Epithelial cell of proximal tubule (primary cell): ENCODE measurements at places on chromosomes 13 and 19. TPM values are rescaled to one million over a fixed set of nuclear protein-coding genes. Genes with fewer than 3 reads are reported as not detected.

Gene TDRD12
- total RNA-seq, result 0.29 TPM in 1 of 2 replicates, not detected in the other

Gene ZNF541
- not detected in 2 replicates for total RNA-seq

Gene SHISA7
- total RNA-seq, result 0.17 TPM in 1 of 2 replicates, not detected in the other

Gene ZNF415
- 2.2 and 3.1 TPM in 2 replicates for total RNA-seq

Gene CBARP
- total RNA-seq, result 6.8 and 9.7 TPM in 2 replicates

Gene ZNF358
- 29.5 and 80.8 TPM in 2 replicates for total RNA-seq

Gene DMKN
- total RNA-seq, result 195 and 200 TPM in 2 replicates

Gene LPAR2
- total RNA-seq, result 17.1 and 34.1 TPM in 2 replicates

- no peak for DNase-seq
Observed at GRCh38 chr19:19399733-19400433, 5.6 kb upstream of the GATAD2A start.

- DNase-seq, result no peak
Observed at GRCh38 chr19:662207-662961, 630 bp downstream of the RNF126 start.

GRCh38 chr13:59000770-59001169, 1163.0 kb downstream of the DIAPH3 start:
- DNase-seq, result no peak

DNA sequence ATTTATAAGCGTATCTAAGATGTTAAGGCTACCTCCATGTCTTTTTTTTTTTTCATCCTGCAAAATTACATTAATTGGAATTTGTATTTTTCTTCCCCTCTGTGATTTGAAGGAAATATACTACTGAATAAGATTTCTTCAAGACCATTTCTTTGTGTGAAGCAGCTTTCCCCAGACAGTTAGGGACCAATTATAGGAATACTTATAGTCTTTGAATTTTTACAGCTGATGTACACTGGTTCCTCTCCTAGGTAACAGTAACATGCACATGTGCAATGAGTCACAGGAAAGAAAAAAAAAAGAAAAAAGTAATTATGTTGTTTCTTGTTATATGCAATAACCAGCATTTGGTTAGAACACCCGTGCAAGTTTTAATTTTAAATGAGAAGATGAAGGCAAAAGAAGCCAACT, 82.0 kb downstream of the PCDH9 start:
- DNase-seq, result no peak

- DNase-seq, result peak; percentile 99
Observed at GRCh38 chr13:109256866-109257760, 529.3 kb downstream of the IRS2 start.

DNA sequence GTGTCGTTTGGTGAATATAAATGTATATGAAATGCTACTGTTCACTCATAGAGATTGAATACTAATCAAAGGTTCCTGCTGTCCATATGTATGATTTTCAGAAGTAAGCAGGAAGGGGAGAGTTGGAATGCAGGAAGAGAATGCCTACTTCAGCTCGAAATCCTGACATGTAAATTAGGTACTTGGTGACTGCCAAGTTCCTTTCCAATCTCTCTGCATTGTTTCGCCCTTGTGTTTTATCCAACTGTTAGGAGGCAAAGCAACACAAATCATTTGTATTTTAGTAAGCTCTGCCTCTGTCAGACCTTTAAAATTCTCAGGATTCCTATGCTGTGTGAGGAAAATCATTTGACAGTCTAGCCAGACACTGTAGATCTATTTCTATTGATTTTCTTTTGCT, 9.0 kb downstream of the STARD13 start:
- DNase-seq, result no peak

GRCh38 chr13:93899981-93900380, 579.5 kb downstream of the DCT start:
- no peak for DNase-seq

- no peak for DNase-seq
Observed at GRCh38 chr19:55259540-55260210, 858 bp upstream of the PPP6R1 start.

DNA sequence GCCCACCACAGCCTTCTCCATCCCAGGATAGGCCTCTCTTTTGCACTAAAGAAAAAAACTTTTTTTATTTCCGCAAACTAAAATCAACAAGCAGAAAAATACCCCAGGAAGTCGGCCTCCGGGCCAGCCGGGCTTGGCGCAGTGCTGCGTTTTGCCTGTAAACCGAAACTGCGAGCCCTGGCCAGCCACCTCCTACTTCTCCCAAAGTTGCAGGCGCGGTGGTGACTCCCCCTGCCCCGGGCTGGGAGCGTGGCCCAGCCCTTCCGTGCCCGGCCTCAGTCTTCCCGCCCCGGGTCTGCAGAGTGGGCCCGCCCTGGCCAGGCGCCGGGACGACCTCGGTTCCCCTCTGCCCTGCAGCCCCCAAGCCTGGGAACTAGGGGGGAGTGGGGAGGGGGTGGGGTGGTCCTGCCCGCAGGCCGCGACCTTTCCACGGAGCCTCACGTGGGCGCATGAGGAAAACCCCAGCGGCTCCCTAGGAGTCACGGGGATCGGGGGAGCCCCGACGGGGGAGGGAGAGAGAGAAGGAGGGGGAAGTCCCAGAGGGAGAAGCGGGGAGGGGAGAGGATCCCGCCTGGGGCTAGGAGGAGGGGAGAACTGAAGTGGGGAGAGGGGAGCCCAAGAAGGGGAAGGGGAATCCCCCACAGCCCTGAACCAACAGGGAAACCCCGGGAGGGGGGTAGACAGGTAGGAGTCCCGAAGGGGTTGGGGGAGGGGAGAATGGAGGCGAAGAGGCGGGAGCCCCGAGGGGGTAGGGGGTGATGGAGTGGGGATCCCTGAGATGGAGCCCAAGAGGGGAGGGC, 3.0 kb downstream of the GADD45B start:
- no peak for DNase-seq

GRCh38 chr13:31195616-31196015, 4.2 kb upstream of the B3GLCT start:
- no peak for DNase-seq

- DNase-seq, result no peak
Observed at GRCh38 chr19:7476777-7477494, 11.9 kb downstream of the PEX11G start.

DNA sequence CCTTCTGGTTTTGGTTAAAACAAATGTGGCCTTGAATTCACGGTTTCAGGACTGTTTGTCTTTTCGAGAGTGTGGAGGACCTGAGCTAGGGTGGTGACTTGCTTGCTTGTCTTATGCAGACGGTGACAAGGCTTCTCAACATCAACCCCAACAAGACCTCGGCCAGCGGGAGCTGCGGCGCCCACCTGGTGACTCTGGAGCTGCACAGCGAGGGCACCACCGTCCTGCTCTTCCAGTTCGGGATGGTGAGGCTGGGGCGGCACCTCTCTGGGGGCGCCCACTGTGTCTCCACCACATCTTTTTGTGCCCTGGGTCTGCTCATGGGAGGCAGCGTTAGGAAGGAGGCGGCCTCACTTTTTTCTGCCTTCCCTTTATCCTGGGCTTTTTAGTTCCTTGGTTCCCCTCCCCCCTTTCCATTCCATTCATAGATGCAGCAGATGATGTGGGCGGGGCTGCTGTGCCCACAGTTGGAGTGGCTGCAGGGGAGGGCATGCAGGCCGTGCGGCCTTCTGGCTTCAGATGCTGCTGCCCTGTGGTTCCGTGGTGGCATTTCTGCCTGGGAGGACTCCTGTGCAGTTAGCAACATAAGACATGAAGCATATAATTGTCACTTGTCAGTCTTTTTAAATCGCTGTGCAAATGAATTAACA, 23.3 kb downstream of the LAMP1 start:
- DNase-seq, result no peak

GRCh38 chr13:97946951-97947588, 6.4 kb upstream of the IPO5 start:
- peak; percentile 4 for DNase-seq

DNA sequence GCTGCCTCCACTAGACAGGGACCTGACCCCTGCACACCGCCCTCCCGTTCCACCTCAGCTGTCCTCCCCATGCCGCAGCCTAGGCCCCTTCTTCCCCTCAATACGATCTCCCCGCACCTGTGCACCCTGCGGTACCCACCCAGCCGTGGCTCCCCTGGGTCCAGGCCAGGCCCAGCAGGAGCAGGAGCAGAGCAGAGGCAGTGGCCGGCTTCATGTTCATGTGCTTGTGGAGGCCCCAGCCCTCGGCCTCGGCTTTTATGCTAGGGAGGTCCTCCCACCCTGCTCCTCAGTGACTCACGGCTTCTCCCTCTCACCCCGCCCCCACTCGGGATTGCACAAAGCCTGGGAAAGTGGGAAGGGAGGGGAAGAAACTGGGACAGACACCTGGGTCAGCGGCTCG, 11.4 kb upstream of the KRTDAP start:
- no peak for DNase-seq

DNA sequence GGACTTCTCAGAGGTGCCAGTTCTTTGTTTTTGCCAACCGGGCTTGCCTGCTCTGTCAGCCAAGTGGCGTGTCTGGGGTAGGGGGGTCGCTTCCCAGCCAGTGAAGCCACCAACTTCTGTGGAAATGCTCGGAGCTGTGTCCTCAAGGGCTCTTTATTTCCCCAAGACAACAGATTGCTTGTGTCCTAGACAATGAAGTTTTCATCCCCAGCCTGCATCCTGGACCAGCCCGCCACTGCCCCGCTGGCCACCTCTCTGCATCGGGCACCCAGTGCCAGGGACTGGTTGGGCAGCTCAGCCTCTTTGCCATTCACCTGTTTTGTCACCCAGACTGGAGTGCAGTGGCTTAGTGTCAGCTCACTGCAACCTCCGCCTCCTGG, 3.7 kb downstream of the RAB11B start:
- no peak for DNase-seq

DNA sequence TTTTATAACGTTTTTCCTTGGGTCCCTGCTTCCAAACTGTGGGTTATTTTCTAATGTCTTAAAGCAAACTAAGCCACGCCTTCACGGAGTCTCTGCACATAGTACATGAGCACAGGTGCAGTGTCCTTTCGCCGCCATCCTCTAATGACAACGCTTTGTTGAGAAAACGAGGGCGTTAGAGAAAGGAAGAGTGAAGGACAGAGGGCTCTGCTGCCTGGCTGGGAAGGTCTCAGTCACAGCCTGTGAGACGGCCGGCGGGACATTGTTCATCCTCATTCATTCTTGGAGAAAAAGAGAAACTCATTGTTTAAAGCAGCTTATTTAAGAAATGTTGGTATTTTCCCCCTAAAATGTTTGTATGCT, 9.5 kb downstream of the IL17D start:
- DNase-seq, result no peak
